ENCODE measurements at places on chromosomes 4 and X.
A peak's percentile ranks its signal among the peaks of the same experiment; 100 is the strongest.

DNA sequence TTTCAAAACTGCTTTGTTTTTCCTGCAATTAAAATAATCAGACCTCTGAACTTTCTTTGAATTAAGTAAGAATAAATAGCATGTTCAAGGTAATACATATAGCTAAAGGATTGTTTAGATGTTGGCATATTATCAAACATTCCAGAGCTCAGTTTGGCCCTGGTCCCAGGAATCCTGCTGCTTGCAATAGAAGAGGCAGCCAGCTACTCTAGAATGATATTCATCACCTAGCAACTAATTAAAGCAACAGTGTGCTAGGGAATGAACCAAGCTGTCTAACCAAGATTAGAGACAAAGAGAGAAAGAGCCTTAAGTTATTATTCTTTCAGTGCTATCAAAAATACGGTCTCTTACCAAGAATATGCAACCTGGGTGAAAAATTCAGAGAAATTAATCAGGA is 460.9 kb downstream of the GABRG1 start:
- DNase-seq: peak; percentile 48

- peak; percentile 10 for DNase-seq
Measured at GRCh38 chr4:117293784-117294183, 208.4 kb upstream of the TRAM1L1 start.

- DNase-seq: no peak
Measured at GRCh38 chrX:38089173-38089982, 83.0 kb downstream of the SYTL5 start.

GRCh38 chrX:54452920-54453319 is 12.7 kb downstream of the TSR2 start:
- no peak for DNase-seq

- DNase-seq: no peak
Measured at GRCh38 chr4:39759569-39759968, 61.6 kb downstream of the UBE2K start.

GRCh38 chrX:12497832-12498591 is 293.2 kb upstream of the PRPS2 start:
- no peak for DNase-seq

- DNase-seq: peak; percentile 38
Measured at GRCh38 chr4:164997324-164997723, 19.9 kb upstream of the TRIM61 start.

GRCh38 chr4:95672811-95673210 is 124.0 kb upstream of the UNC5C start:
- DNase-seq: no peak

DNA sequence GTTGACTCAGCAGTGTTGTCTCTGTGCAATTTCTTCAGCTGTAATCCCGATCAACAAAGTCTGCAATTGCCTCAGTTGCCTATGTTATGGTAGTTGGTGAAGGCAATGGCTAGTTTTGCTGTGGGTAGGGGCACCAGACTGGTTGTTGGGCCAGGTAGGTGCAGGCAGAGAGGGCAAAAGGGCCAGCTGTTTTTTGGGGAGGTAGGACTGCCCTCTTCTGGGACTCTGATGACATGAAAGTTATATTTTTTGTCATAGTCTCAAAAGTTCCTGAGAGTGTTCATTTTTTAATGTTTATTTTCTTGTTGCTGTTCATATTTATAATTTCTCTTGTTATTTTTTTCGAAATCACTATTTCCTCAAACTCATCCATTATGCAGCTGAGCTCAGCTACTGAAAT is 25.1 kb downstream of the DCAF12L2 start:
- DNase-seq: no peak

DNA sequence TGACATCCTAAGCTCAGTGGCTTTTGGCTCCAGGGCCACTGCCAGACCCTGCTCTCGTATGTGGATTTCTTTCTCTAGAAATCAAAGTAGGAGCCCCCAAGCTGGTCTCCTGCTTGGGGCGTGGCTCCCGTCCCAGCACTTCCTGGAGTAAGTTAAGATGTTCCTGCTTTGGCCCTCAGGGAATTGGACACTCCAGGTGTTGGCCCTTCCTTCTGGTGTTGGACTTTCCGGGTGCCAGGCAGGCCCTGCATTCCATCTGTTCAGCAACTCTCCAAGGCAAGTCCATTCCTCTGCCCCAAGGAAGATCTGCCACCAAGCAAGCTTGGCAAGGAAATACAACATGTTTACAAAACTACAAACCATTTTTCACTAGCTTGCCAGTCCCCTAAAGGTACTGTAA is 22.1 kb upstream of the GPC4 start:
- no peak for DNase-seq

DNA sequence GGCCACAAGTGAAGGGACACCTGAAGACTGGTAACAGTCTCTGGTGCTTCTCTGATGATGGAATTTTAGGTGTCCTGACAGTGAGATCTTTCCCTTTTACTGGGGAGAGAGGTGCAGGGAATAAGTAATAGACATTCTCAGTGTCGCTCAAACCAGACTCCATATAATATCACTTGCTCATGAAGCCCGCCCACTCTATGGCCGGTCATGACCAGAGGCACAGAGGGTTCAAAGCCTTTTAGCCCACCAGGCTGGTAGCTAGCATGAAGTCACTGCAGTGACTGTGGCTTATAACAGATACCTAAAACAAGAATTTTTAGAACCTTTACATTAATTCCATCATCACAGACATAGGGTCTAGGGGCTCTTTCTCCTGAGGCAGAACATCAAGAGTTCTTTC is 2.9 kb downstream of the CD40LG start:
- DNase-seq: no peak

DNA sequence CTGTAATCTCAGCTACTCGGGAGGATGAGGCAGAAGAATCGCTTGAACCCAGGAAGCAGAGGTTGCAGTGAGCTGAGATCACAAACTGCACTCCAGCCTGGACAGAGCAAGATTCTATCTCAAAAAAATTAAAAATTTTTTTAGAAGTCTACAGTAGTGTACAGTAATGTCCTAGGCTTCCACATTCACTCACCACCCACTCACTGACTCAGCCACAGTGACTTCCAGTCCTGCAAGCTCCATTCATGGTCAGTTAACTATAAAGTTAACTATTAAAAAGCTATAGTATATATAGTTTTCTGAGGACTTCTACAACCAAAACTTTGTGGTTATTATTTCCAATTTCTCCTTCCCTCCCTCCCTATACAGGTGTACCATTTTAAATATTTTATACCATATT is 34.7 kb upstream of the NEUROG2 start:
- peak; percentile 50 for DNase-seq

GRCh38 chrX:139204571-139204897 is 326.0 kb upstream of the F9 start:
- DNase-seq: no peak

- DNase-seq: no peak
Measured at GRCh38 chrX:134601240-134601765, 57.0 kb downstream of the PLAC1 start.

DNA sequence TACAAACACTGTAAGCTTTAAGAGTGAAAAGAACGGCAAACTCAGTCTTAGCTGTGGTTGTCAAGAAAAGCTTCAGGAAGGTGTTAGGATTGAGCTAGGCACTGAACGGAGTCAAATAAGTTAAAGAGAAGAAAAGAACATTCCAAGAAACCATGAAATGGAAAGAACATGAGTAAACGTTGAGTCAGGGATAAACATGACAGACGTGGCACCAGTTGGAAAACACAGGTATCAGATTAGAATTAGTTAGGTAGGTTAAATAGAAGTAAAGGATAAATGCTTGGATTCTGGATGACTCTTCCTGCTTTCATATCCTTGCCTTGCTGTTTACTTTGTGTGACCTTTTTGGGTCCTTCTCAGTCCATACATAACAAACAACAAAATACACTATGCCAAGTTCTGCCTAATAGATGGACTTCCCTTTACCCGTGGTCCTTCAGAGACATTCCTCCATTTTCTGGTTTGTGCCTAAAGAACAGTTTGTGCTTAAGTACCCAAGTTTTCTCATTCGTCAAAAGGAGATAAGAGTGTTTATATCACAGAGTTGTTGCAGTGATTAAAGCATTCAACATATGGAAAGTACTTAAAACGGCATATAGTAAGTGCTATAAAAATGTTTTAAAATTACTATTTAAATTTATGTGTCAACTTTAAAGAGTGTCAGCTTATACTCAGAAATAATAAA is 446.9 kb downstream of the TMA16 start:
- peak; percentile 28 for DNase-seq

- no peak for DNase-seq
Measured at GRCh38 chr4:155950461-155950860, 3.2 kb downstream of the CTSO start.

GRCh38 chr4:182435401-182435800 is 192.2 kb downstream of the TENM3 start:
- no peak for DNase-seq

DNA sequence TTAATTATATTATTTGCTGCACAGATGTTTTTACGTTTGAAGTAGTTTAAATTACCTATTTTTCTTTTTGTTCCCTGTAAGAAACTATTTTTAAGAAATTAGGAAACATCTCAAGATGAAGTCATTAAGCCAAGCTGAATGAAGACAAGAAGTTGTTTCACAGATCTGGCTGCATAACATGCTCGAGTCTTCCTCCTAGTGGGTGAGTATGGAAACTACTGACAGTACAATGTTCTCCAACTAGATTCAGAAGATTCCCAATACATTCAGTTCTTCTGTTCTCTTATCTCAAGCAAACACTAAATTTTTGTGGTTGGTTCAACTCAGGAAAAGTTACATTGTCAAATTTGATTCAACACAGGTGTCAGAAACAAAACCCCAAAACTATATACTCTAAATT is 256.8 kb upstream of the VCX start:
- peak; percentile 16 for DNase-seq

GRCh38 chr4:187606581-187606980 is 389.0 kb upstream of the ZFP42 start:
- DNase-seq: peak; percentile 57

GRCh38 chr4:128298852-128299251 is 11.2 kb upstream of the PGRMC2 start:
- DNase-seq: no peak

DNA sequence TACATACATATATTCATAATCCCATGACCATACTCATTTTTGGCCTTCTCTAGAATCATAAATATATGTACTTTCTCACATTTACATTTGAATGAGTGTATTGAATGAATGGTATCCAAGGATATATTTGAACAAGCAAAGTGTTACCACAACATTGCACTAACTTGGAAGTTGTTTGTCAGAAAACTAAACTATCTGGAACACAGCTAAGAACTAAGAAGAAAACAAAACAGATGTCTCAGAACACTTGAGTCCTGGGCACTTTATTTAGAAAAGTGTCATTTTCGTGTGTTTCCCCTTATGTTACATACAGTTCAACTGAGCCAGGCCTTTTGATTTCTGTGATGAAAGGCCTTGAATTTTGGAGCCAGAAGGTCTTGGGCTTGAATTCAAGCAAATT is 466.7 kb upstream of the FAT1 start:
- no peak for DNase-seq

GRCh38 chrX:56564164-56564885 is 898 bp downstream of the UBQLN2 start:
- peak; percentile 73 for DNase-seq

GRCh38 chr4:143071351-143071750 is 113.4 kb upstream of the USP38 start:
- DNase-seq: no peak

GRCh38 chrX:13506574-13506973 is 62.8 kb upstream of the EGFL6 start:
- peak; percentile 18 for DNase-seq

- DNase-seq: peak; percentile 47
Measured at GRCh38 chr4:54439831-54440243, 210.7 kb downstream of the PDGFRA start.

GRCh38 chr4:33989820-33990443 is 2254.4 kb downstream of the ARAP2 start:
- no peak for DNase-seq

DNA sequence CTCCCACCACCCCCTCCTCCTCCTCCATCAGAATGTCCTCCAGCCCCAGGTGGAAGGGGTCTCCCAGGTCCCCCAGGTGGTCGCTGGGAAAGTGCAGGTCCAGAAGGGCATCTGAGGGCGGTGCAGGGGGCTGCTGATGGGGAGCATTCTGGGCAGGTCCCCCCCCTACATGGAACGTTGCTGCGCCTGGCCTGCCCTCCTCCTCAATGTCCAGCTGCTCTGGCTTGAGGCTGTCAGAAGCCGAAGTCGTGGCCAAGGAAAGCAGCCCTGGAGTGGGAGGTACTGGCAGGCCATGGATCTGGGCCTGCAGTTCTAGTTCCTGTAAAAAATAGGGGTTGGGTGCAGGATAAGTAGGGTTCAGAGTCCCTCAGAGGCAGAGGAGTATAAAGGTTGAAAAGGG is 12.9 kb downstream of the TFE3 start:
- DNase-seq: no peak

DNA sequence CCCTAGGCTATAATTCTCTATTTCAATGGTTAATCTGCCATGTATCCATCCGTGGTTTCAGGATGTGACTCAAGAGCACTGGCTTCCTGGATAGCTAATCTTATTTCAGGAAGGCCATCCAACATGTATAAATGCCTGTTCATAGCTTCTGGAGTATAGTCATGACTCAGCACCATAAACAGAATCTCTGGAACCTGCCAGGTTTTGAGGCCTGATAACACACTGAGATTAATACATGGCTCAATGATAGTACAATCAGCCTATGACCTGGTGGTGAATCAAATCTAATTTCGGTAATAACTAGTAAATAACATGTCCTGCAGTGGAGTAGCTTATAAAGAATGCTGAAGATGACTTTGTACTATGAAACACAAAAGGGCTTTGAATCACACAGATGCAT is 5.7 kb upstream of the IL13RA2 start:
- DNase-seq: peak; percentile 90

- DNase-seq: no peak
Measured at GRCh38 chr4:73411731-73412414, 7.8 kb downstream of the ALB start.

Measured in mammary epithelial cell (primary cell).